ENCODE measurements at places on chromosomes 5 and 9.

- DNase-seq = no peak
Measured at GRCh38 chr5:16345454-16345853, 120.1 kb downstream of the ZNF622 start.

GRCh38 chr5:175609526-175609925 lies 48.3 kb upstream of the HRH2 start:
- no peak for DNase-seq

DNA sequence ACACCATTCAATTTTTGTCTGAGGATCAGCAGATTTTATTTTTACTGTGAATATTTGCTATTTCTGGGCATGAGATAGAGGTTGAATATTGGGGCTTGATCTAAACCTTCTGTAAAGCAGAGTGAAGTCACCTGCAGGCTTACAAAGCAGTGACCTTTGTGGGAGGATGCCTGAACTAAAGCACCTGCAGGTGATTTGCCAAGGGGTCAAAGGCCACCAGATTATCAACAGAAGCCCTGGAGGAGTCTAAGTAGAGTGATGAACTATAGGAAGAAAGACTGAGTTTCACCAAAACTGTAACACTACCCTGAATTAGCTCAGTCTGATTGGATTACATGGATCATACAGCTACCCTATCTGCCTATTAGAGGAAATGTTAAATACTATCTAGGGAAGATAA lies 144.3 kb upstream of the PRLR start:
- no peak for DNase-seq

- no peak for DNase-seq
Measured at GRCh38 chr5:33854733-33855151, 37.0 kb downstream of the ADAMTS12 start.

DNA sequence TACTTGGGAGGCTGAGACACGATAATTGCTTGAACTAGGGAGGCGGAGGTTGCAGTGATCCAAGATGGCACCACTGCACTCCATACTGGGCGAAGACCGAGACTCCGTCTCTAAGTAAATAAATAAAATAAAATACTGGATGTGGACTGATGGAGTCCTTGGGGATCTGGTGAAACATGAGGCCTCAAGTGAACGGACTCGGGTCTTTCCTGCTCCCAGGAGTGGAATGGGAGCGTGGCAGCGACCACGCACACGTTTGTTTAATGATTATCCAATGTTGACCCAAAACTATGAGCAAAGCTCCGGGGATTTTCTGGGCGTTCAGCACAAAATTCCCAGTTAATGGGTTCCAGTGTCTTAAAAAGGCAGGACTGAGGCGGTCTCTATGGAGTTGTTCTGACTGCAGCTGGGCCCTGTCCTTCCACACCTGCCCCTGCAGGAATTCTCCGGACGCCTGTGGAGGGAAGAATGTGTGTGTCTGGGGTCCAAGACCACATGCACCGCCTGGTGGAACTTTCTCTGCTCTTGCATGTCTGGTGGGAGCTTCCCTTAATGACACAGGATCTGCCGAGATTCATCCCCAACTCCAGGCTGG lies 26.6 kb downstream of the NEK6 start:
- DNase-seq = no peak

DNA sequence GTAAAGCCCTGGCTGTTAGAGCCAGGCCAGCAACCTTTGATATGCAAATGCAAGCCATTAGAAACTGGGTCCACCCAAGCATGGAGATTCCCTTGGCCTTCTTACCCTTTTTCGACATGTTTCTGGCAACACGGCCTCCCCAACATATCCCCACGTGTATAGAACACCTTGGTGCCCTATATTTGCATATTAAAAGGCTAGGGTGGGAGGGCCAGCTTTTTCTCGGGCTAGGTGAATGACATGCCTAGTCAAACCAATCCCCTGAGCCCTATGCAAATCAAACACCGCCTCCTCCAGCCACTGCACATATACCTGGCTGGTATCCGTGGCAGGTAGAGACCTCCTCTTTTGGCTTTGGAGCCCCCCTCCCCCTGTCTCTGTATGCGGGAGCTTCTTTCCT lies 55.6 kb upstream of the ZFR start:
- DNase-seq = no peak

DNA sequence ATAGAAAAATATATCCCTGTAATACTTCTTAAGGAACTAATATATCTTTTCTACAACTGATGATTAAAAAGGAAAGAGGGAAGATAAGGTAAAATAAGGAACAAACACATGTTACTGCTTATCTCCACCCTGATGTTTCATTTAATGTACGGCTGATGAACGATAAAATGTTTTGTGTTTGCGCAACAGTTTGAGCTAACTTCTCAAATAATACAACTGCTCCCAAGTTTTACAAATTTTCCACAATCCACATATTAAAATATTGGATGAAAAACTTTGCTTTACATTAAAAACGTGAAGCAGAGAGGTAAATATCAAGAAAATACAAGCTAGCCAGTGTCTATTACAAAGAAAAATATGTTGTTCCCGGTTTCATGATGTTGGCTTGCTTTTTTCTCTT lies 21.0 kb upstream of the CSNK1G3 start:
- no peak for DNase-seq

DNA sequence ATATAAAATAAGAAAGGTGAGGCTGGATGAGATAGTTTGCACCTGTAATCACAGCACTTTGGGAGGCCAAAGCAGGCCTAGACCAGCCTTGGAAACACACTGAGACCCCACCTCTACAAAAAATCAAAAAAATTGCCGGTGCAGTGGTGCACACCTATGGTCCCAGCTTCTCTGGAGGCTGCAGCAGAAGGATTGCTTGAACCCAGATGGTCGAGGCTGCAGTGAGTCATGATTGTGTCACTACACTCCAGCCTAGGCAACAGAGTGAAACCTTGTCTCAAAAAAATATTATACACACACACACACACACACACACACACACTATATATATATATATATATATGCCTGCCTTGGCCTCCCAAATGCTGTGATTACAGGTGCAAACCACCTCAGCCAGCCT lies 1.3 kb downstream of the SLC35D2 start:
- no peak for DNase-seq

DNA sequence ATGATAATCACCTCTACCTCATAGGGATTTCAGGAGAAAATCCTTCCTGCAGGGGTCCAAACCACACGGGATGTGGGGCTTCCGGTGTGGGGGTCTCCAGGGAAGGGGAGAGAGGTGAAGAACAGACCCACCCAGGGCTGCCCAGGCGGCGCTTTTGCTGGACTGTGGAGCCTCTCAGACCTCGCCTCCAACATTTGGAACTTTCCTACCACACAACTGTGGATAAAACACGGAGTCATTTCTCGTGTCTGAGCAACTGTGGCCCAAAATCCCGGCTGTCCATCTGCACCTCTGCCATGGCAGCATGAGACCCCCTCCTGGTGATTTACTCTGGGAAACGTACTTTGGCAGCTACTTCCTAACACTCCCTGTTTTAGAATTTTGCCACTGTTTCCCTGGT lies 307.8 kb upstream of the IRX4 start:
- no peak for DNase-seq

DNA sequence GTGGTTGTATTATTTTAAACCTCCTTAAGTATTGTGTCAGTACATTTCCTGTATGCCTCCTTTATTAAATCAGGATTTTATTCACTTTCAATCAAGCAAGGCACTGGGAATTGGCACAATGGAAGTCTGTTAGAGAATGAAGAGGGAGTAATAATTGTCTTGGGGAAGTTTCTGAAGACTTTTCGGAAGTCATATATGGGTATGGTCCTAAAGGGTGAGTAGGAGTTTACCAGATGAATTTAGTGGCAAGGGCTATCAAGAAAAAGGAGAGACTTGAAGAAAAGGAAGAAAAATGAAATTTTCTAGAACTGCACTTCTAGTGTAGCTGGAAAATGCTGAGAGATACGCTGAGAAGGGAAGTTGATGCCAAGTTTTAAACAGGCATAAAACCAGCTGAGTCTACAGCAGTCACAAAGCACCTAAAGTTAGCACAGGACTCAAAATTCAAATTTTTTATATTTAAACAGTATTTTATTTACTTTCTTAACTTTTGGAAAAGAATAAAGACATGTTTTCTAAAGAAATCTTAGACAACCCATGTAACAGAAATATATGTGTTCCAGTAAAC lies 184.9 kb downstream of the SMC2 start:
- no peak for DNase-seq

DNA sequence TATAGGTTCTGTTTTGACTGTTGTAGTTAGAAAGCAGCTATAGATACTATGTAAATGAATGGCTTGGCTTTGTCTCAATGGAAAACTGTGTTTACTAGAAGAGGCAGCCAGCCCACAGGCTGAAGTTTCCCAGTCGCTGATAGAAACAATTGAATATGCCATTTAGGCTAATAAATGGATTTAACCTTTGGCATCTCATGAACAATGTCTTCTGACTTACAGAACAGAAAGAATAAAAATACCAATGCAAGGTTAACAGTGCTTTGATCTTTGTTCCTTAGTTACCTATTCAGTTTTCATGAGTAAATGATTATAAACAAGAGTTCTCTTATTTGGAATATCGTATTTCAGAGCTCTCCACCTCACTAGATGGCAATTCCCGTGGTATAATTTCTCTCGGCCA lies 120.6 kb downstream of the PAM start:
- no peak for DNase-seq

- no peak for DNase-seq
Measured at GRCh38 chr9:114093761-114094505, 5.2 kb downstream of the KIF12 start.

DNA sequence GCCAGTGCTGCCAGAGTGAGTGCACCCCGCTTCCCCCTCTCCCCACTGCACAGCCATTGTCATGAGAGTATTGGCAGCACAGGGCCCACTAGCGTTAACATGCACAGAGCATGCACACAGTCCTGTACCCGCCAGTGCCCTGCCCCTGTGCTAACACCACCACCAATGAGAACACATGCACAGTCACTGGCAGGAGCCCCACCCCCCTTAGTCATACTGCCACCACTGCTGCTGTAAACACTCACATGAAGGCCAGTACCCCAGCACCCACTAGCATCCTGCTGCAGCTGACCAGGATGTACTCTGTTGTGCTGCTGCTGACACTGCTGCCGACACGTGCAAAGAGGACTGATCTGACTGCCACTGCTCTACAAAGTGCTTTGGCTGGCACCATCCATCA lies 19.5 kb upstream of the RANBP6 start:
- DNase-seq = no peak
